ENCODE measurements at places on chromosomes 3 and 15.

DNA sequence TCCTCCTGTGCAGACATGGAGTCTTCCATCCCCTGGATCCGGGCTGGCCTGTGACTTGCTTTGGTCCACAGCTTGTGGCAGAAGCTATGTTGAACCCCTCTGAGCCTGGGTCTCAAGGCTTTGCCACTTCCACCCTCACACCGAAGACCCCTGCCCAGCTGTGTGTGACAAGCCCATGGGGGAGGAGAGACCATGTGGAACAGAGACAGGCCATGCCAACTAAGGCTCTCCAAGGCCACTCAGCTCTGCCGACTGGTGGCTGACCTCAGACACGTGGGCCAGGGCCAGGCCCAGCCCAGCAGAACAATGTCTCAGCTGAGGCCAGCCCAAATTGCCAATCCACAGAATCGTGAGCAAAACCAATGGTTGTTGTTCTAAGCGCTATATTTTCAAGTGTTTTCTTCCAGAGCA, 16.4 kb upstream of the CFAP100 start:
- DNase-seq, result no peak

GRCh38 chr15:44595246-44595645, 58.3 kb downstream of the EIF3J start:
- DNase-seq, result no peak

GRCh38 chr15:63626955-63627354, 29.8 kb downstream of the FBXL22 start:
- no peak for DNase-seq

- DNase-seq, result no peak
Observed at GRCh38 chr15:31433091-31433490, 106.5 kb downstream of the KLF13 start.

GRCh38 chr3:71785532-71786216, 726 bp upstream of the PROK2 start:
- no peak for DNase-seq

- no peak for DNase-seq
Observed at GRCh38 chr3:32137870-32138269, 31.4 kb downstream of the GPD1L start.

All from right atrium auricular region (tissue), 2 donors.